B cell (primary cell): ENCODE measurements at places on chromosomes 4 and X. TPM values are rescaled to one million over a fixed set of nuclear protein-coding genes. Genes with fewer than 3 reads are reported as not detected.

The PPARGC1A gene
- not detected in 2 replicates for total RNA-seq

The PAGE1 gene
- not detected in 2 replicates for total RNA-seq

The ZCCHC18 gene
- 15.1 and 16.9 TPM in 2 replicates for total RNA-seq

The DRP2 gene
- total RNA-seq, result 0.10 TPM in 1 of 2 replicates, not detected in the other

The RBM10 gene
- total RNA-seq, result 51.5 and 51.6 TPM in 2 replicates

- DNase-seq, result no peak
- H3K4me1 ChIP-seq, result no peaks in the 10 kb centered on the region
- no peak overlapping the region for H3K4me3 ChIP-seq
Observed at GRCh38 chr4:4368809-4369580, 17.9 kb upstream of the NSG1 start.

GRCh38 chrX:2504706-2505332 lies 4.0 kb upstream of the DHRSX start:
- DNase-seq, result no peak
- H3K27ac ChIP-seq, result no peak overlapping the region
- H3K4me3 ChIP-seq, result no peak overlapping the region
- no peaks in the 10 kb centered on the region for H3K36me3 ChIP-seq

DNA sequence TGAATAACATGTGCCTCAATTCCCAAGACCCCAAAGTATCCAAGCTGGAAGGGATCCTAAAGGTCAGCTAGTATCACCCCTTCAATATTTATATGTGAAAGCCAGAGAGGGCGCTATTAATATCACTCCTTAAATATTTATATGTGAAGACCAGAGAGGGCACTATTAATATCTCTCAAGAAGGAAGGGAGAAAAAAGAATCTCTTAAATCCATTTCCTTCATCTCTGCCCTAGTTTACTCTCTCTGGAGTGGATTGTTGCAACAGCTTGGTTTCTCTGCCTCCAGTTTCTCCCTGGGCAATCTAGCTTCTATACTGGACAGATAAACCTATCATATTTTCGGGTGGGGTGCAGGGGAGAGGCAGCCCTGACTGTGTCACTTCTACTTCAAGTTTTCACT lies 31.6 kb upstream of the MSN start:
- no peaks in the 10 kb centered on the region for H3K27me3 ChIP-seq
- no peak overlapping the region for H3K4me3 ChIP-seq
- no peaks in the 10 kb centered on the region for H3K36me3 ChIP-seq
- DNase-seq, result no peak

- DNase-seq, result no peak
- no peaks in the 10 kb centered on the region for H3K36me3 ChIP-seq
- no peaks in the 10 kb centered on the region for H3K4me1 ChIP-seq
- no peak overlapping the region for H3K4me3 ChIP-seq
Observed at GRCh38 chrX:138890491-138890890, 179.0 kb upstream of the FGF13 start.

DNA sequence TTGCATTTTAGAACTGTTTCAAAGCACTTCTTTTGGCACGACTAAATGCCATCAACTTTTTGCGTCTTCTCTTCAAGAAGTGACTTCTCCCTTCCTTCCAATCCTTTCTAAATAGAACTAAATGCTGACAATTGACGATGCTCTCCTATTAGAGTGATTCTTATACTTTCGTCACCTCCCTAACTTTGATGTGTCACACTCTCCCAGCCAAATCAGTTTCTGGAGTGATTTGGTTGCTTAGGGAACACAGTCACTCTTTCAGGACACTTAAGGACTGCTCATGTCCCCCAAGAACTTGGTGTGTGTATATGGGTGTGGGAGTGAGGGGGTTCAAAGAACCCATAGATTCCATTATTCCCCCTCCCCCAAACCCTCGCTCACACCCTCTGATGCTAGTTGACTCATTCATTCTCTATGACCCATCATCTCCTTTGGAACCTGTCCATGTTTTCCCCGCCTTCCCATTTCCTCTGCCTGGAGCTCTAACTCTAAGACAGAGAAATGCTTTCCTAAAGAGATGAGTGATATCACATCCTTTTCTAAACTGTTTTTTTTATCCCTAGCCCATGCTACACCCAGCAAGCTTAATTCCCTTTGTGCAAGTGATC lies 26.8 kb upstream of the AREG start:
- no peak for DNase-seq
- no peaks in the 10 kb centered on the region for H3K4me1 ChIP-seq
- no peaks in the 10 kb centered on the region for H3K27me3 ChIP-seq
- H3K4me3 ChIP-seq, result no peak overlapping the region
- no peaks in the 10 kb centered on the region for H3K36me3 ChIP-seq

DNA sequence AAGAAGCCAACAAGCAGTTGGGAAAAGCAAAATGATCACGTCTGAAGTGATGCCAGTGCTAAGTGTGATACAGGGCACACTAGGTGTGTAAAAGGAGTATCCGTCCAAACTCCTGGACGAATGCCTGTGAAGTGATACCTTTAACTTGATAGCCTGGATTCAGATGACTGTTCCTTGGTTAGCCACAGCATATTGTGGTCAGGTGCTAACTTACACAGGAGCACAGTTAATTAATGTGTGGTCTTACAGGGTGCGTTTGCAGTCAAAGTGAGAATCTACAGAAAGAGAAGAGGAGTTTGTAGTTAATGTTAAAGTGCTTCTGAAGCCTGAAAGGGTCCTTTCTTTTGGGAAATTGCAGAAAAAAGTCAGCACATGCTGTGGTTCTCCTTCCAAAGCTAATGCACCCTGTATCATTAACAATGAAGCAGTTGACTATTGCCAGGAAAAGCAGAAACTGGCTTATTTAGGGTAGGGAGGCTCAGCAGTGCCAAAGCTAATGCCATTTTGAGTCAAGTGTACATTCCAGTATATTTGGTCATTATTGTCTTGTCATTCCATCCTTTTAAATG lies 61.1 kb downstream of the DCLK2 start:
- no peaks in the 10 kb centered on the region for H3K36me3 ChIP-seq
- H3K27ac ChIP-seq, result no peak overlapping the region
- H3K27me3 ChIP-seq, result no peaks in the 10 kb centered on the region
- H3K4me3 ChIP-seq, result no peak overlapping the region
- no peak for DNase-seq

- H3K36me3 ChIP-seq, result no peaks in the 10 kb centered on the region
- DNase-seq, result no peak
Observed at GRCh38 chr4:1519787-1520661, 113.8 kb upstream of the NKX1-1 start.

DNA sequence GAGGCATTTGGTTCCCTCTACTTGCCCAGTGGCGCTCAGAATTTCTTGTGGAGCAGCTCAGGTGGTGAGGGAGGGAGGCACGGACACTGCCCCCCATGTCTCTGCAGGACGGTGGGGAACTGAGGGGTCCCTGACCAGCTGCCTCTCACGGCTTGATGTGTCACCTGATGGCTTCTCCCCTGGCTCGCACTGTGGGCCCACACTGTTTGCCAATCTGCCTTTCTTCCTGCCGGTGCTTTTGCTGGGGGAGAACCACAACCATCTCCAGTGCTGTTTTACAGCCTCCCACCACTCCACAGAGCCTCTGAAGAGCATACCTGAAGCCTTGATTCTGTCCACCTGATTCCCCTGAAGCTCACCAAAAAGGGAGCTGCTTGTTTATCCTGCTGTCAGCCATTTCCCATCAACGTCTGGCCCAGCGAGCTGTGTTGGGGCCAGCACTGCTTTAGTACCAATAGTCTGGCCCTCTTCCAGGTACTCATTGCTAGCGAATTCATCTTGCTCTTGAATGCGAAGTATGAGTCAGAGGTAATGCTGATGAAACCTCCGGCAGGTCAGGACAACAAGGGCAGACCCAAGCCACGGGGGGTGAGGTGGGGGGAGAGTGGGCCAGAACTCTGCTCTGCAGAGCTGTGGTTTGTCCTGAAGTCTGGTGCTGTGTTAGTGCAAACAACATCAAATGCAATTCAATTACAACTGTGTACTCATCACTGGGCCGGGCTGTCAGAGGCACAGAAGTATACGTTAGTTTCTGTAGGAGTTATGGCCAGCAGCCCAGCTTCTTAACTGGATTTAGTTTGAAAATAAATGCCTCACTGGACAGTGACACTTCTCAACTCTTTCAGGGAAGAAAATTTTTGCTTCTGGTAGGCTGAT lies 208.3 kb upstream of the JADE1 start:
- DNase-seq, result no peak
- H3K4me3 ChIP-seq, result no peak overlapping the region
- H3K4me1 ChIP-seq, result no peaks in the 10 kb centered on the region
- no peaks in the 10 kb centered on the region for H3K36me3 ChIP-seq
- no peak overlapping the region for H3K27ac ChIP-seq
- no peaks in the 10 kb centered on the region for H3K27me3 ChIP-seq
